MM.1S (cell line): ENCODE measurements at places on chromosomes 7 and 10.

GRCh38 chr7:35430547-35431153, 176.8 kb upstream of the TBX20 start:
- no peak for DNase-seq

GRCh38 chr7:55366461-55367070, 1.4 kb downstream of the LANCL2 start:
- peak; percentile 16 for DNase-seq

DNA sequence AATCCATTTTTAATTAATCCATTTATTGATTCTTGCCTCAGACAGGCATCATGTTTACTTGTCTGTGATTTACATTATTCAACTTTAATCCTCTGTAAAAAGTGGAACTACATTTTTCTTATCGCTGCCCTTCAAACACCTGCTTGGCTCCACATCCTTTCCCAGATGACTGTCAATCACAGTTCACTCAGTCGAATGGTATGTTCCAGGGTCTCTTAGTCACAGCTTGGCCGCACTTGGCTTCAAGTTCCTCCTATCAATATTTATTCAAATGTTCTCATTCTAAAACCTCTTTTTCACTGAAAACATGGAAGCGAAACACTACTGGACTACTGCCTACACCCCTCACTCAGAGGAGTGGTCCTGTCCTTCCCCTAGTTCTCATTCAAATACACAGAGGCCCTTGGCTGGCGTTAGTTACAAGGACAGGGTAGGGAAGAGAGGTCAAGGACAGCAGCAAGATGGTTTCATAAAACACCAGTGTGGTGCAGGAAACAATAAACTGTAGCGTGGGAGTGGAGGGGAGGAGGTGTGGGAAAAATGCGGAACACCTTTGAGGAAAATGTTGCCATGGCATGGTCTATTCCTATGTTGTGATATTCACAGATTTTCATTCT, 143.2 kb downstream of the USP6NL start:
- no peak for DNase-seq

DNA sequence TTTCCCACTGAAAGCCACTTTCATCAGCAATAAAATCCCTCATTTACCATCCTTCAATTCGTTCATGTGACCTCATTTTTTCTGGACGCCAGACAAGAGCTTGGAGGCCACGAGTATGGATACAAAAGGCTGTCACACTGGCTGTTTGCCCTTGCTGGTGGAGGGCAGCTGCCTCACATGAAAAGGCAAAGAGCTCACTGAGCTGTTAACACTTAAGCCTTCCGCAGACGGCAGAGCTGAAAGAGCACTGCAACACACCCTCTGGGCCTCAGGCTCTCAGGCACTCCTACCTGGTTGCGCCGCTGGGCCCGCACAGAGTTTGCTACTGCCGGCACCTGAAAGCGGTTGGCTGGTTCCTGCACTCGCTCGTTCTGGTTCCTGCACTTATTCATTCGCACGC, 193.5 kb downstream of the CFTR start:
- no peak for DNase-seq
